ENCODE measurements at places on chromosomes 2 and 18.

DNA sequence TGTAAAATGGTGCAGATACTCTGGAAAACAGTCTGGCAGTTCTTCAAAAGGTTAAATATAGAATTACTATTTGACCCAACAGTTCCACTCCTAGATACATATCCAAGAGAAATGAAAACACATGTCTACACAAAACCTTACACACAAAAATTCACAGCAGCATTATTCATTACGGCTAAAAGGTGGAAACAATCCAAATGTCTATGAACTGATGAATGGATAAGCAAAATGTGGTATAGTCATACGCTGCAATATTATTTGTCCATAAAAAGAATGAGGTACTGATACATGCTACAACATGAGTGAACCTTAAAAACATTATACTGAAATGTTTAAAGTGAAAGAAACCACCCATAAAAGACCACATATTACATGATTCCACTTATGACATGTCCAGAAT, 4.0 kb downstream of the CYP27C1 start:
- DNase-seq, result no peak

- no peak for DNase-seq
Observed at GRCh38 chr18:29501952-29502351, 1325.0 kb upstream of the CDH2 start.

DNA sequence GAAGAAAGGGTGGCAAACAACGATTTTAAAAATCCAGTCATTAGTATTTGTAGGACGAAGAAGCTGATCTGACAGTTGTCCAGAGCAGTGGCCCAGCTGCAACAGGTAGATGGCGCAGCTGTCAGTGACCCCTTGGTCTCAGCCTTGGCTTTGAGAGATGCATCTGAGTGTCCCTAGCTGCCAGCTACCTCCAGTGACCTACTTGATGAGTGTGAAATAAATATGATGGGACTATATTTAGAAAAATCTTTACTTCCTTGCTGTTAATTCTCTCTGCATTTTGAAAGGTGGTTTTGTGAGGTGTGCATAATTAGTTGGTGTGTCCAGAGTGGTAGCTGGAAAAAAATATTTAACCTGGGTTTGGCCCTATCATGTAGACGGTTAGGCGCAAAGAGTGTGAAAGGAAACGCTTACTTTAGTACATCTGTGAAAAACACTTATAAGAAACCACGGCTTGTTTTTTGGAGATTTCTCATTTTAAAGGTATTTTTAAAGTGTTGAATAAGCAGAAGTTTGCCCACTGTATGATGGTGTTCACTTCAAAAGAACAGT, 963 bp downstream of the INPP1 start:
- DNase-seq, result peak; percentile 27

GRCh38 chr2:203328760-203329540, 756 bp downstream of the ABI2 start:
- no peak for DNase-seq

DNA sequence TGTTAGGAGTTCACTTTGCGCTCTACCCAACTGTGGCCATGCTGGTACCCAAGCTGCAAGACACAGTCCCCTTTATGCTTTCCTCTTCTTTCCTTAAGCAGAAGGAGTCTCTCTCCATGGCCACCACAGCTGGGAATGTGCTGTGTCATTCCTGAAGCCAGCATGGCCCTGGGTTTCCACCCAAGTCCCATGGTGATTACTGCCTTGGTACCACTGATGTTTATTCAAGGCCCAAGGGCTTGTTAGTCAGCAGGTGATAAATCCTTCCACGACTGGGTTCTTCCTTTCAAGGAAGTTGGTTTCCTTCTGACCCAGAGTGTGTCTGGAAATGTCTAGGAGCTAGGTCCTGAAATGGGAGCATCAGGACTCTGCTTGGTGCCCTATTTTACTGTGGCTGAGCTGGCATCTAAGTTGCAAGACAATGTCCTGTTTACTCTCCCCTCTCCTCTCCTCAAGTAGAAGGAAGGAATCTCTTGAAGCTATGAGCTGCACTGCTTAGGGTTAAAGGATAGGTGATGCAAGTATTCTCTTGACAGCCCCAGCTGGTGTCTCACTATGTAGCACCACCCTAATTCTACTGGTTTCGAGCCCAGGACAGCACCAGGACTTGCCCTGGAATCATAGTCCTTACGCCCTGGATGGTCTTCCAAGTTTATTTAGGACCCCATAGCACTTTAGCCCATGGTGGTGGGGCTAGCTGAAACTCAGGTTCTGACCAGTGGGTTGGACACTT, 18.7 kb upstream of the NUP35 start:
- DNase-seq, result no peak

GRCh38 chr18:864872-865273, 39.8 kb upstream of the ADCYAP1 start:
- peak; percentile 81 for DNase-seq

DNA sequence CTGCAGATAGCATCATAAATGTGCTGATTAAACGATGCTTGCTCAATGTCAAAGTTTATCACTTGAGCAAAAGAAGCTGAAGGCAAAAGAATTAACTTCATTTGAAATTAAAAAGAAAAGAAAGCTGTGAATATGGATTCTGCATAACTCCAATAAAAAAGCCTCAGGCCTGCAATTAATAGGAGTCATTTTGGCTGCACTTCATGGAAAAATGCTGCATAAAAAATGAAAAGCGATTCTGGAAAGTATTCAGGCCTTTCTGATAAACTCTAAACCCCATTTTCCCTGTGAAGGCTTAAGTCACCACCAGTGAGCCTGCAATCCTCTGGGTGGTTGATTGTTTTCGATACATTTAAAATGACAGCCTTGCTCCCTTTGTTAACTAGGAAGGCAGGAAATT, 1793.4 kb downstream of the SUCLG1 start:
- DNase-seq, result no peak

DNA sequence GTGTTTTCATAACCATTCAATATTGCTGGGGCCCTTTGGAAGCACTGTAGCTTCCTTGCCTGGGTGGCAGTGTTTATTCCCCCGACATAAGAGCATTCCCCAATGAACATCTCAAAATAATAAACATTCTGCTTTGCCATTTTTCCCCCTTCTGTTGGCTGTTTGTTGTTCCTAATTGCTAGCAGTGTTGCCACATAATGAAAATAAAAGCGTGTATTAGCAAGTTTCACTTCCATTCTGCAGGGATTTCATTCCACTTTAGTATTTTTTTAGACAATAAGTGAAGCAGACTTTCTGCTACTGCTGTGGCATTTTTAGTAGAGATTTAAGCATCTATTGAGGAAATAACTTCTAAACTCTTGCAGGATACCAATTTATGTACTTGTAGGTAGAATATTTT, 154.7 kb upstream of the GALNT13 start:
- DNase-seq, result no peak

DNA sequence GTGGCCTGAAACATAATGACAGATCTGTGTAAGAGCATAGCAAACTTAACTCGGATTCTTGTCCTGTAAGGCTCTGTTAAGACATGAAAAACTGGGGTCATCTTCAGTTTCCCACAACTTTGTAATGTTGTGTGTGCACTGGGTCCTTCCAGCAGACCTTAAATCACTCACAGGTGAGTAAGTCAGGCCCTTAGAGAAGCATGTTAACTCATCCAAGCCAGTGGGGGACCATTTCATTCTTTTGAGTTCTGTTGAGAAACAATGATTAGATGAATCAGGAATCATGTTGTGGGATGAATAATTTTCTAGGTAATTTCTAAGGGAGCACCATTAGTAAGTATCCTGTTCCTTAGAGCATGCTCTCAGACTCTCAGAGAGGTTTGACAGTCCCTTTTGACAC, 167.1 kb downstream of the ESCO1 start:
- no peak for DNase-seq

GRCh38 chr2:36544638-36545338, 53.2 kb downstream of the FEZ2 start:
- DNase-seq, result no peak

DNA sequence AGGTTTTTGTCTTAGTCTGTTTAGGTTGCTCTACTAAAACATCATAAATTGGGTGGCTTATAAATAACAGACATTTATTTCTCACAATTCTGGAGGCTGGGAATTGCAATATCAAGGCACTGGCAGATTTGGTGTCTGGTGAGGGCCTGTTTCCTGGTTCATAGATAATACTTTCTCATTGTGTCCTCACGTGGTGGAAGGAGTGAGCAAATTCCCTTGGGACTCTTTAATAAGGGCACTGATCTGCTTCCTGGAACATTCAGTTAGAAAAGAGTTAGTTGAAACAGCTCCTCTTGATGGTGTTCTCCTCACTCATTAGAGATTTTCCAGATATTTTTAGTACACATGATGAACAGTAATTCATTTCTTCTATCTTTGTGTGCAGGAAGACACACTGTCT, 22.3 kb downstream of the COL4A3 start:
- no peak for DNase-seq

DNA sequence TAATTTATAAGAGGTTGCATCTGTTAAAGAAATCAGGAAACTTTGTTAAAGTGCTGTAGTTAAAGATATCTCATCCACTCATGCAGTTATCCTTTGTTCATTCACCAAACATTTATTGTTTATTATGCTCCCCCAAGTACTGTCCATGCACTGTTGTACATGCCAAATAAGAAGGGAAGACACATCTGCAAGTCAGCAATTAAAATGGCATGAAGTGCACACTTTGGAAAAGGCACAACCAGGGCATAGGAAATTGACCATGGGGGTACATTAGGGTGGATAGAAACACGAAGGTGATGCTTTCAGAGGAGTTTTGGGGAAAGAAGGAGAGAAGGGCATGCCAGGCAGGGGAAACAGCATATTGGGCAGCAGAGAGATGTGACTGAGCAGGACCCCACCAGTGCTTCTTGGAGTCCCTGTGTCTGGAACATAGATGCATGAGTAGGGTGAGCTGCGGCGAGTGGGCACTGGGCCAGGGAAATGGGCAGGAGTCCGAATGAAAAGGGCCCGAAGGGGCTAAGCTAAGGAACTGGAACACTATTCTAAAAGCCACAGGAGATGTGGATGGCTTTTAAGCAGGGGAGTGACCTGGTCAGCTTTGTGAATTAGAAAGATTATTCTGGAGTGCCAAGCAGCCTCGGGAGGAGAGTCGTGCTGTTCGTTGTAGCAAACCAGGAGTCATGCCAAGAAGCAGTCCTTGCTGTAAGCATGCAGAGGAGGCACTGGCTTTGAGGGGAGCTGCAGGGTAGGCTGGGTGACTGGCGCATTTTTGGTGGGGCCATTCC, 316.3 kb downstream of the AGPS start:
- DNase-seq, result no peak

DNA sequence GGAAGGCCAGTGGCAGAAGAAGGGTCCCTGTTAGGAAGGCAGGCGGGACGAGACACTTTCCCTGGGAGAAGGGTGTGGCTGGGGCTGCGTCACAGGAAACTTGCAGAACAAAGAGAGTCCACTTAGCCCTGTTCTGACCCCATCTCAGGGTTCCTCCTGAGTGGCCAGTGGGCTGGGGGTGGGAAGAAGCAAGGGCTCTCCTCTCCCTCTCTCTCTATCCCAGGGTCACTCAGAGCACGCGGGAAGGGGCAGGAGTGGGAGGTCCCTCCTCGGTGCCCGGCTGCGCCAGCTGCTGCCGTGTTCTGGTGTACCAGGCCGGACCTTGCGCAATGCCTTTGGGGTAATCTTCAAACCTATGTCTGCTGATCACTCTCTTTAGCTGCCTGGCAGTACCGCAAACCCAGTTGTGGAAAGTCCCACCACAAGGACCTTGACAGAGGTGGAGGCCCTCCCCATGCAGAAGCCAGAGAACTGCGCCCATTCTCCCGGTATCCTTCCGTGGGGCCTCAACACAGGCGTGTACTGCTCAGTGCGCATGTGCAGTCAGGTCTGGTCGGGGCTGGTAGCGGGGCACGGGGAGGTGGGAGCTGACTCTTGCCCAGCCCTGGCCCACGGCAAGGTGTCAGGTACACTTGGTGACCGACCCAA, 47.8 kb upstream of the ST3GAL5 start:
- no peak for DNase-seq

GRCh38 chr2:233380132-233380895, 26.0 kb downstream of the DGKD start:
- DNase-seq, result no peak

GRCh38 chr2:196119926-196120325, 51.3 kb upstream of the DNAH7 start:
- DNase-seq, result no peak

GRCh38 chr2:20448977-20449306, 2.1 kb downstream of the RHOB start:
- DNase-seq, result no peak

DNA sequence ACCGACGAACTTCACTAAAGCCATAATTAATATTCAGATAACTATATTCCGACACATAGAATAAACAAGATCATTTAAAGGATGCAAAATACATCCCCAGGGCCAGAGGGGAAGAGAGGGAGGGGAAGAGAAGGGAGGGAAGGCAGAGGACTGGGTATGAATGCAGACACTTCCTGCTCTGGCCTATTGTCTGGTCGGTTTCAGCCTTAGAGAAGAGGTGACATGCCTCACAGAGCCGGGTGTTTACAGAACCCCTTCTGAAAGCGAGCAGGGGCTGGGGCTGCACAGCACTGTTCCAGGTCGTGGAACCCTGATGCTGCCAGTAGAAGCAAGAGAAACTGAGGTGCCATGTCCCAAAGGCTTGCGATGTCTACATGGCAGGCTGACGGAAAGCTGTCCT, 31.0 kb downstream of the CELF4 start:
- DNase-seq, result no peak

- DNase-seq, result peak; percentile 78
Observed at GRCh38 chr2:130372055-130372832, 16.4 kb downstream of the PTPN18 start.

- DNase-seq, result no peak
Observed at GRCh38 chr2:175476374-175476773, 294.9 kb upstream of the ATP5MC3 start.

Measured in NCI-H774 (cell line).